Body of pancreas (tissue), 4 donors: ENCODE measurements at places on chromosomes 4 and X.

DNA sequence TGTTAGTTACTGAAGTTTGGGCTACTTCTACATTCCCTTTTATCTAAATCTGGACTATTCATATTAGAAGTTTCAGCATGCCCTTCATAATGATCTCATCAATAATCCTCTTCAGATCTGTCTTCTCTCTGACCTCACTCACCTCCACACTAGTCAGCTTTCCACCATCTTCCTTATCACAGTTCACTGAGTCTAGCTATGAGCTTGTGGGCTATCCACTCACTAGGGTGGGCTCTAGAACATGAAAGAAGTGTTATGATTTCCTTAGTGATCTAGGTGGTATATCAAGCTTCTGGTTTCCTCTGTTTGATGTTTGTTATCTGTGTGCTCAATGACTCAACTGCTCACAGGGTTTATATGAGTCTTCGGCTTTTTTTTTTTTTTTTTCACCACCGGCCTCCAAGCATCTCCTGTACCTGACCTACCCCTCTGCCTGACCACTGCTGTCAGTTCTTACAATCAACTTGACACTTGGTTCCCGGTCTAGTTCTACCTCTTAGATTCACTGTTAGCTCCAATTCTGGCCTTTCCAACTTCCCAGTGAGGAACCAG, 103.1 kb downstream of the PAPSS1 start:
- no peak for DNase-seq

- no peak for DNase-seq
Observed at GRCh38 chr4:76641758-76642157, 206.7 kb downstream of the SHROOM3 start.

DNA sequence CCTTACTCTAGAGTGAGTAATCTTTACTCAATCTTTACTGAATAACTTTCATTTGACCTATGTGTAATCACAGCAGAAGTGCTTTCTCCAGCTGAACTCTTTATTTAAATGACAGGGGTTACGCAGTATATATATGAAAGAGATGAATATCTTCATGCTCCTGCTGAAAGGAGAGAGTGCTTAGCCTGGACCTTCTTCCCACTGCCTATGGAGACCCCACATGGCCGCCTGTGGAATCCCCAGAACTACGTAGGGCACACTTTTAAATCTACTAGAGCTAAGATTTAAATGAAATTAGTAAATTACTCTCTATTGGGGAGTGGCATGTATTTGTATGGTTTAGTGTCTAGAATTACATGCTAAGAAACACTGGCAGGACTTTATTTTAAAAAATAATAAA, 391.2 kb downstream of the ANKRD50 start:
- DNase-seq, result no peak

DNA sequence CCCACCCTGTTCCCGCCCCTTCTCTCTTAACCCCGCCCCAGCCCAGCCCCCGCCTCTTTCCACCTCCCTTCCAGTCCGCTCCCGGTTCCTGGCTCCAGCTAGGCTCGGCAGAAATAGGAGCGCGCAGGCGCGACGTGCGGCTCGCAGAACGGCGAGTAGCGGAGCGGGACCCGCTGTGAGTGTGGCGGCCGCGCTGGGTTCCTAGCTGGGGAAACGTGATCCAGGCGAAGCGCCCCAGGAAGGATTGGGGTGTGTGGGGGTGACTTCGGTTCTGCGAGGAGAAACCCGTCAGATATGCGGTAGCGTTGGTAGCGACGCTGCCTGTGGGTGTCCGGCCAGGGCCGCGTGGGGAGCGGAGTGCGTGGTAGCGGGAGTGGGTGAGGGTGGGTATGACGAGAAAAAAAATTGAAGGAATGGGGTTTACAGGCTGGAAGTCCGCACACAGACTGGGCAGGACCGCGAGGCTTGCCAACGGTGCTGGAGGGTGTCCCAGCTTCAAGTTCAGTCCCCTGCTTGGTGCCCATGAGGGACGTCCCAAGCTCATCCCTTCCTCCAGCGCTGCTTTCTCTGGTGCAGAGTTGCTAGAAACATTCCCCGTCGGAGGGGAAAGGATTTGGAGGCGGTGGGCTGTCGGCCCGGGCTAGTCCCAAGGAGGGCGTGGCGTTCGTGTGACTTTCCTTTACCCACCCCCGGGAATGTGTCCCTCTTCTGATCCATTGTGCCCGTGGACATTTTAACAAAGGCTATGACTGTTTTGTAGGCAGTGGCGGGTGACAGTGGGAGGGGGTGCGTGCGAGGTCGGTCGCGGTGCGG, at the start of gene PRRG1:
Gene PRRG1, plus strand, starts transcription at position 144 of the 813 bp plus-strand sequence. CDS start 56,886 bp downstream, outside the sequence.
- peak; percentile 79 for DNase-seq

DNA sequence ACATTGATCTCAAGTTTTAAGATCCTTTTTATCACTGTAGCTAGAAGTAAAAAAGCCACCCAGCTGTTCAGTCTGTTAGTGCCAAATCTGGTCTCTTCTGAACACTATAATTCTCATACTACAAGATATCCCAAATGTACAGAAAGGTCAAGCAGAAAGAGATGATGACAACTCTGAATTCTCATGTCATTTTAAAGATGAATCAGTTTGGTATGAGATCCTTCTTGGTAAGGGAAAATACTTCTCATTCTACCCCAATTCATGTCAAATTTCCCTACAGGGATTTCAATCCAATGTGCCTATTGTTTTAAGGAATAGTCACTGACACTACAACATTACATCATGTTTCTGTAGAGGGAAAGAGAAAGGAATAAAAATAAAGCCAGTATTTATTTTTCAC, 184.5 kb downstream of the CPEB2 start:
- DNase-seq, result no peak

GRCh38 chr4:2284161-2284933, 22.4 kb upstream of the MXD4 start:
- no peak for DNase-seq

GRCh38 chr4:24624381-24624780, 40.0 kb upstream of the DHX15 start:
- no peak for DNase-seq

DNA sequence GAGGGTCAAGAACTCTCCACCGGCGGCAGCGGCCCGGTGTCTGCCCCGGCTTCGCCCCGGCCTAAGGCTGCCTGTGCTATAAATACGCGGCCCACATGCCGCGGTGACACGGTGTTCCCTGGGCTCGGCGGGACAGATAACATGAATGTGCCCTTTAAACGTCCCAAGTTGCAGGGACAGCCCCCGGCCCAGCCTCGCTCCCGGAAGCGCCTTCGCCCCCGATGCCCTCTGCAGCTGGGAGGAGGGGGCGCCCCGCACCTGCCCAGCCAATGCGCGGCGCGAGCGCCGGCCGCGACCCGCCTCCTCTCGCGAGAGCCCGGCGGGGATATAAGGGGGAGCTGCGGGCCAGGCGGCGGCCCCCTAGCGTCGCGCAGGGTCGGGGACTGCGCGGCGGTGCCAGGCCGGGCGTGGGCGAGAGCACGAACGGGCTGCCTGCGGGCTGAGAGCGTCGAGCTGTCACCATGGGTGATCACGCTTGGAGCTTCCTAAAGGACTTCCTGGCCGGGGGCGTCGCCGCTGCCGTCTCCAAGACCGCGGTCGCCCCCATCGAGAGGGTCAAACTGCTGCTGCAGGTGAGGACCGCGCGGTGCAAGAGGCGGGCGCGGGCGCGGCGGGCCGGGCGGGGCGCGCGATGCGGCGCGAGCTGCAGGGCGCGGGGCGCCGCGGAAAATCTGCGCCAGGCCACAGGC, at the start of gene SLC25A4:
Gene SLC25A4, plus strand, starts transcription at position 355 of the 689 bp plus-strand sequence. Its CDS starts 107 bp downstream, at position 462.
- DNase-seq, result peak; percentile 91

GRCh38 chrX:114599911-114600310, 16.0 kb downstream of the HTR2C start:
- no peak for DNase-seq

DNA sequence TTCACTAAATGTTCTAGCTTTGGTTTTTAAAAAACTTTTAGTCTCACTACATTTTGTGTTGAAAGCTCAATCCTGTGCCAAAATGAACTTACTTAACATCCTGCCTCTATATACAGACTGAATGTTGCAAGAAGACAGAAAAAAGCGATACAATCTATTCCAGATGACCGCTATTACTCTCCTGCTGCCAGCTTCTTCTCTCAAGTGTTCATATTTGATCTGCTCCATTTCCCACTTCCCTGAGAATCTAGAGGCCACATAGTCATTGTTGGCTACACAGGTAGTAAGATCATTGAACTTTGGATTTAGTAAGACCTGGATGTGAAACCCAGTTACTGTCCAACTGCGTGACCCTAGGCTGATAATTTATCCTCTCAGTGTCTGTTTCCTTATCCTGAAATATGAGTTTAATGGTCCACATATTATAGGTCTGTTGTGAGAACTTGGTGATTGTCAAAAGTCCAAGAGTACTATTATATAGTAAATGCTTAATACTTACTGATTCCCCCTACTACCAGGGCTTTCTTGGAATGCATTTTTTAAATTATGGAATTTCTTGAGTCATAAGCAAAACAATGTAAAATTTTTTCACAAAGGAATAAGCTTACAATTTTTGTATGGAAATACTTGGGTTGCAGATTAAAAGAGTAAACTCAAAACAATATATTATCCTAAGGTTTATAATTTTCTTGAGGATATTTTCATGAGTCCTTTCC, 976.8 kb upstream of the ADGRL3 start:
- DNase-seq, result no peak

DNA sequence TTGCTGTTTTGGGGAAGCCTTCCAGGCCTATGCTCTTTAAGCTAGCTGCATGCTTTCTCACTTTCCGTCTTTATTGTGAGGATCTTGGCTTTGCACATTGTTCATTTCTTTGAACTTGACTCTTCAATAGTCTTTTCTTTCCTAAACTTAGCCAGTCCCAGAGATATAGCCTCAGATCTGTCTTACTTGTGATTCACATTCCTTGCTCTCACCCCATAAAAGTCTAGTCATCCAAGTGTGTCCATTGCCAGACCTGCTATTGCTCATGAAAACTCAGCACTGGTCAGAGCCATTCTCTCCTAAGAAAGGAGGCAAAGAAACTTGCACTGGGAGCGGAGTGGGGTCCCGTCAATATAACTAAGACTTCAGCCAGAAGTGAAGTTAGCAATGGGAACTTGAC, 275.0 kb upstream of the CTSO start:
- DNase-seq, result no peak

DNA sequence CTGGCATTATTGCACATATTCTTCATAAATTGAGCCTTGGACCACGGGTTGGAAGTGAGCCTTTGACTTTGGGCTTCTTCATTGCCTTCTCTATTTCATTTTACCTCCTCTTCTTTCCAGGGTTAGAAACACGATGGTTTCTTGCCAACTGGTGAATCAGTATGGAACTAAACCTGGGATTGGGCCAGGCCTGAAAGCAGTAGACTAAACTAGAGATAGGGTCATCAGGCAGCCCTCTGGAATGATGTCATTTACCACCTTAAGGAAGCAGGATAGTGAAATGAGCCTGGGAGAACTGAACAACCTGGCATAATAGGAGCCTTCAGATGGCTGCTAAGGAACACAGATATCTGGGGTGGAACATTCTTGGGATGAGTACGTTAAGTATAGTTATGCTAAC, 67.5 kb upstream of the ATP8A1 start:
- no peak for DNase-seq

DNA sequence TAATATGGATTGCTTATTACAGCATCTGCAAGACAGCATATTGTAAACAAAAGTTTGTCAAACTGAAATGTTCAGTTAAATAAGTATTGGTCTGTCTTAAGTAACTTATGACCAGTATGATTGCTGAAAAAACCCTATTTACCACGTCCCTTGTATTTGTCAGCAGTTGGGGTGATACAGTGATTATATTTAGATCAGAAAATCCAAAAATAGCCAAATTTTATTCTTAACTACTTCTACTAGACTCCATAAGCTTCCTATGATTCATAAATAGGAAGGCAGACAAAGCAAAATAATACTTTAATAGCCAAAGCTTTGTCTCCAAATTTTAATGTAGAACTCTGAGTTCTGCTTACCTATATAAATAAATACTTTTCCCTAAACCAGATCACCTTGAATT, 45.3 kb downstream of the TBCK start:
- DNase-seq, result no peak

DNA sequence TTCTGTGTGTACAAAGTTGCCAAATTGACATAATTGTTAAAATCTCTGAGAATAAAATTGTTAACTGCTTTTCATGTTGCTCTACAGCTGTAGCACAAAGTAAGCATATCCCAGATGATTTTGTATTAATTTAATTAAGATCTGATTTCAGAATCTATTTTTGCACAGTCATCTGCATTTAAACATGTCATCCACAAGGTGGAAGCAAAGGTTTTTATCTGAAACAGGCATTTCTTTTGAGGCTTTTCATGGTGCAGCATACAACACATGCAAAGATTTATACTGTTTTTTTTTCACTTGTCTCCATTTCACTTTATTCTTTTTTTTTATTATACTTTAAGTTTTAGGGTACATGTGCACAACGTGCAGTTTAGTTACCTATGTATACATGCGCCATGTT, 51.2 kb downstream of the GC start:
- no peak for DNase-seq

DNA sequence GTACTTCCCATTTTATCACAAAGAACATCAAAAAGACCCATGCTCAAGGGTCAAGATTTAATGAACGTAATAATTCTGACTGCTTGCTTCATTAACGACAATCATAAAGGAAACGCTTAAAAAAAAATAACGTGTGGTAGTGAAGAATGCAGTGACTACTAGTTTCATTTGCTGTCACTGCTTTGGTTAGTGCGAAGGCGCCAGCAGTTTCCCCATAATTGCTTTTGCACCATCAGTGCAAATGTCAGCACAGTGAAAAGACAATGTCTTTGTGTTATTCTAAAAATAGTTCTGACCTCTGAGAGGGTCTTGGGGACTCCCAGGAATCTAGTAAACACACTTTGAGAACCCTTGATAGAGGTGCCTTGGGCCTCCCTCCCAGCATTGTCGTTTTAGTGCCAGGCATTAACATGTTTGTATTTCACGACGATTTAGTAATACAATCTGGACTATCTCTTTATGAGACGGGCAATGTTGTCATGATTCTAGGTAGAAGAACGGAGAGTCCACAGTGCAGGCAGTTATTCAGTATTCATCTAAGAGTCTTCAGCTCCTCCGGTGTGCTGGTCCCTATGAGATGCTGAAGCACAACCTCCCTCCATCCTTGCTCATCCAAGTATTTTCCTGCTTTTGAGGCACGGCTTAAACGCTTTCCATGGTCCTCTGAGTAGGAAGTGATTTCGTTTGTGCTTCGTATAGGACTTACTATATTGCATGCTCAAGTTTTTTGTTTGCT, 71.0 kb downstream of the AFF1 start:
- no peak for DNase-seq

DNA sequence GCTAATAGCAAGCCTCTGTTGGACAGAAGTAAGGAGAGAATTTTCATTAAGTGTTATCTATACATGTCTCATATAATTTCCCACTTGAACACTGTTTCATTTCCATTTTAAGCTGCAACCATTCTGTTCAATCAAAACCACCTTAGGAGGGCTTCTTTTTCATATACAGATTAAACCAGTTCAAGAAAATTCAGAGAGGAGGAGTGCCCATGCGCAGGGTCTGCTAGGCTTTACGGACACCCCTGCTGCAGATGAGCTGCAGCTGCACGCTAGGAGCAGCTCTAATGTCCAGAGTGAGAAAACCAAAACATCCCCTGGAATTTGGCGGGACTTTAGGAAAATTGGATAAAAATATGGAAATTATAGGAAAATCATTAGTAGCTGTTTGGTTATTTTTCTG, 541.0 kb downstream of the SPRY1 start:
- no peak for DNase-seq

- DNase-seq, result no peak
Observed at GRCh38 chr4:67701517-67701850, 529 bp upstream of the UBA6 start.

GRCh38 chrX:40120838-40121580, 23.3 kb upstream of the BCOR start:
- no peak for DNase-seq
